ENCODE measurements at places on chromosomes 13 and 19.
A peak's percentile ranks its signal among the peaks of the same experiment; 100 is the strongest.

DNA sequence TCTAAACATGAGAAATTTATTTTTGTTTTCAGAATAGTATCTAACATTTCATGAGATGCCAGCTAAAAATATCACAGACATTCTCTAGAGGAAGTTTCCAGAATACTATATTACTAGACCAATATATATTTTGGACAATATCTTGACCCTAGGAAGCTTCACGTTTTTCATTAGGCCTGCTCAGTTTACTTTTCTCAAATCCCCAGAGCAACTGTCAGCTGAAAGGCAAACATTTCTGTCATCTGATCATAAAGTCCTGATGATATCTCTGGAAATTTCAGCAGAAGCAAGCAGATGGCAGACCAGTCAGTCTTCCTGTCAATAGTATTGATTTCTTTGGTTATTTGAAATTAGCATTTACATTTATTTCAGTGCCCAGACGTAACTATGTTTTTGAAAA is 4.0 kb downstream of the POSTN start:
- DNase-seq = no peak

- DNase-seq = no peak
Observed at GRCh38 chr19:1284293-1284978, 1.2 kb upstream of the EFNA2 start.

DNA sequence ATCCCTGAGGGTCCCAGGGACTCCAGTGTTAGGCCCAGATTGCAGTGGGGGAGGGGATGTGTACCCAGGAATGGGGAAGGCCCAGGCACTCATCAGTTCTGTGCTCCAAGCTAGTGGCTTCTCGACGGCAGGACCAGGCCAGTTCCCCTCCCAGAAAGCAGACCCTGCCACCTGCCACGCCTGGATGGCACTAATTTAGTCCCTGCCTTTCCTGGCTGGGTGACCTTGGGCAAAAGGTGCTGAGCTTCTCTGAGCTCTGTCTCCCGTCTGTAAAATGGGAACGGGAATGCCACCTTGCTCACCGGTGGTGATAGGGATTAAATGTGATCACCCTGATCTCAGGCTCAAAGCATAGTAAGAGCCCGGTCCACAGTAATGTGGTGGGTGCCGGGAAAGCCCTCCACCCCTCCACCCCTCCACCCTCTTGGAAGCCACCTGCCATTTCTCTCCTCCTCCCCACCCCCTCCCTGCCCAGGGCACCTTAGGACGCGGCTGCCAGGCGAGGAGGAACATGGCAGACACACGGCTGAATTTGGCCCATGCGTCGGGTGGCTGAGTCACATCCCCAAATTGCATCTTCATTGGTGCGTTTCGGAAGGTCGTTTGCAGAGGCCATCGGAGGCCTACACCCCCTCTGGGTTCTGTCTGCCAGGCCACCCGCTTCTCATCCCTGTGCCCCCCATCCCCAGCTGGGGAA is 2.3 kb downstream of the KCNN1 start:
- DNase-seq = no peak

DNA sequence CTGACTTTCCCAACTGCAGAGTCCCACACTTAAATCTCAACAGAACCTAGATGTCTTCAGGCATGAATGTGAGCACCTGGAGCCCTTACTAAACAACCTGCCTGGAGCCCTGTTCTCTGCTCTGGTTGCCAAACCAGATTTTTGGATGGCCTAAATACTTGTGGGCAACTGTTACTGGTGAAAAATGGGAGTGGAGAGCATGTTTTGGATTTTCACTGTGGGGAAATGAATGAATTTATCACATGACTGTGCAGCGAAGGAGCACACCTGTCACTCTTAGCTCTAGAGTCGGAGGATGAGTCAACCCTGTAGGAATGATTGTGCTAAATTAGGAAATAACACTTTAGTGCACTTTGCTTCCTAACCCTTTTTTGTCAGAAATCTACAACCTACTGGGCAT is 30.3 kb downstream of the SHISA2 start:
- no peak for DNase-seq

- DNase-seq = peak; percentile 69
Observed at GRCh38 chr19:38264486-38265212, at the start of gene SPINT2. SPINT2 (plus strand) TSS chr19:38264573; CDS start chr19:38264893, 320 bp downstream.

GRCh38 chr13:96781141-96781540 is 213.1 kb downstream of the OXGR1 start:
- no peak for DNase-seq

GRCh38 chr13:89382981-89383380 is 1711.8 kb downstream of the SLITRK5 start:
- no peak for DNase-seq

GRCh38 chr19:10692673-10693264 is 8.5 kb upstream of the QTRT1 start:
- DNase-seq = no peak

- no peak for DNase-seq
Observed at GRCh38 chr13:22194106-22194805, 523.4 kb downstream of the FGF9 start.

GRCh38 chr19:44003461-44004009 is 778 bp downstream of the ZNF230 start:
- peak; percentile 28 for DNase-seq

DNA sequence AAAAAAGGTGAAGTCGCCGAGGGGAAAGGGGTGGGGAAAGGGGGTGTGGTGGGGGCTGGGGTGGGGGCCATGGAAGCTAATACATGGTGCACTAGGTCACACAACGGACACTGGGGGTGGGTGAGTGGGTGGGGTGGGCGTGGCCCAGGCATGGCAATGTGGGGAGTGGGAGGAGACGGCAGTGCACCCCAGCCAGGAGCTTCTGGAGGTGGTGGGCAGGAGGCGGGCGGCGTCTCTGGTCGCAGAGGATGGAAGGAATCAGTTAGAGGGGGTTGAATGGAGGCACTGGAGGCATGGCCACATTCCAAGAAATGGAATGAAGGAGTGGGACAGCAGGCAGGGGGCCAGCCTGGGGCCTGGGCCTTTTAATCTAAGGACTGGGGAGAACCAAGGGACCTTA is 19.2 kb upstream of the NANOS2 start:
- DNase-seq = no peak
